ENCODE measurements at places on chromosomes 16 and 17. TPM values are rescaled to one million over a fixed set of nuclear protein-coding genes. Genes with fewer than 3 reads are reported as not detected.

GRCh38 chr17:73645050-73645871 is 1.0 kb upstream of the SDK2 start:
- peaks cover 25% of the 10 kb centered on the region for H3K27me3 ChIP-seq
- H3K27ac ChIP-seq, result no peak overlapping the region
- peak; percentile 31 for DNase-seq
- H3K4me1 ChIP-seq, result peaks cover 16% of the 10 kb centered on the region

- H3K36me3 ChIP-seq, result peaks cover 2% of the 10 kb centered on the region
- H3K27me3 ChIP-seq, result no peaks in the 10 kb centered on the region
- no peak for DNase-seq
- H3K4me1 ChIP-seq, result no peaks in the 10 kb centered on the region
Measured at GRCh38 chr16:54069601-54070239, 216.9 kb downstream of the IRX3 start.

CCDC78 gene
- total RNA-seq, result 1.3 TPM

KRT15 gene
- total RNA-seq, result not detected

GLG1 gene
- total RNA-seq, result 60.8 TPM

SPAG5 gene
- 210 TPM for total RNA-seq

Measured in activated naive CD4-positive, alpha-beta T cell treated with anti-CD3 and anti-CD28 coated beads for 36 hours (primary cell).